ENCODE measurements at places on chromosomes 11 and 22.
A peak's percentile ranks its signal among the peaks of the same experiment; 100 is the strongest.

GRCh38 chr11:75593286-75593915 is 31.3 kb downstream of the SERPINH1 start:
- no peak for DNase-seq

- no peak for DNase-seq
Observed at GRCh38 chr11:13974631-13975030, 12.1 kb downstream of the SPON1 start.

- DNase-seq = no peak
Observed at GRCh38 chr11:64071849-64072248, 36.1 kb downstream of the FLRT1 start.

DNA sequence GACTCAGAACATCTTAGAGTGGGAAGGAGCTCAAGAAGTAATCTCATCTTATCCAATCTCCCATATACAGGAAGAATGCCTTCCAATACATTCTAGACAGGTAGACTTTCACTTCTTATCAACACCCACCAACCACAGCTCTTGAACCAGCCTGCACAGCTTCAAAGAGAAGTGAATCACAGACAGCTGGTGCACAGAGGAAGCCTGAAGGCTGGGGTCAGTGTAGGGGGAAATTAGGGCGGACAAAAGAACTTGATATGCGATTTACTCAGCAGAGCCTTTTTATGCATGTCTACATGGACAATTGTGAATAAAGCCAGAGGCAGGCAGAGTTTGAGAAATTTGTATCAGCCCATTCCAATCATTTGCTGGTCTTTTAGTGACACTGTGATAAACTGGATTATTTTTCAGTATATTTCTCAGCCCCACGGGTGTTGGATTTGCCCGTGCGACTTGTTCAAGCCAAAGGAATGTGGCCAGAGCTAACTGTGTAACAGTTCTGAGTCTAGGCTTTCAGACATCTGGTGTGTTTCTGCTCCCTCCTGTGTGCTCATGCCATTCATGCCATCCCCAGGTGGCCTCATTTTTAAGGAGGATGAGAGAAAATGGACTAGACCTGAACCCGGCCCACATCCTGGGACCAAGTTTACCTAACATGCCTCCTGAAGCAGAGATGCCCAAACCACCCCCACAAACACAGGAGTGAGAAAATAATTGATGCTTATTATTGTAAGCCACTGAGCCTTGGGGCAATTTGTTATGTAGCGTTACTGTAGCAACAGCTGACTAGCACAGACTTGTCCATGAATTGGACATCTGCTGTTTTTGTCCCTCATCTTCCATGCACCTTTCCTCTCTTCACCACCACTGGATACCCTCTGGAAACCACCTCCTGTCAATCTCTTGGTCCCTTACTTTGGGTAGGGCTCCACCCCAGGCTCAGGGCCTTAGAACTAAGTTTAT is 137.5 kb upstream of the HSD17B12 start:
- no peak for DNase-seq

DNA sequence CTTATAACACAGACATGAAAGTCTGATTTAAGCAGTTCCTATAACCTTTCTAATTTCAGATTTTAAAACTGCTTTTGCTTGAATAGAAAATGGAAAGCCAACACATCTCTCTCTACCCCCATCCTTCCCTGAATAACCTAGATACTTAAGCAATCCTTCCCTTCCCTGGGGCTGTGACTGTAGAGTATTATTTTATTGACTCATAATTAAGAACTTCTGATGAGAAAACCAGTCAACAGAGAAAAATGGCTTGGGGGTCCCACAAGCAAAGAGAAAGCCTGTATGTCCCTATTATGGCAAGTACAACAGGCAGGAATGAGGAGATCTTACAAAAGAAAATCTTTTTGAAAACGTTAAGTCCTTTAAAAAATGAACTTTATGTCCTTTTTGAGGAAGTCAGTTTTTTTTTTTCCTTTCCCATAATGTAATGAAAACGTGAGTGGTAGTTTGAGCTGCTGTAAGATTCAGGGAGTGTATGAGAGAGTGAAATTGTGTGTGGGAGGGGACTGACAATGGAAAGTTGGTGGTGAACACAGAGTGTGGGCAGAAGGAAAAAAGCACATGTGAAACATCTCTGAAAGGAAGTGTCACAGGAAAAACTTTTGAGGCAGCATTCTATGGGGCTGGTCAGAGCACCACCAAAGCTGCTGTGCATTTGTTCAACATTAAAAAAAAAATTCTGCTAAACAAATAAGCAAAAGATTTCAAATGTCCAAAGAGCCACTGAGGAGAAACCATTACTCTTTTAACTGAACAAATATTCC is 154.6 kb downstream of the MAML2 start:
- DNase-seq = no peak

DNA sequence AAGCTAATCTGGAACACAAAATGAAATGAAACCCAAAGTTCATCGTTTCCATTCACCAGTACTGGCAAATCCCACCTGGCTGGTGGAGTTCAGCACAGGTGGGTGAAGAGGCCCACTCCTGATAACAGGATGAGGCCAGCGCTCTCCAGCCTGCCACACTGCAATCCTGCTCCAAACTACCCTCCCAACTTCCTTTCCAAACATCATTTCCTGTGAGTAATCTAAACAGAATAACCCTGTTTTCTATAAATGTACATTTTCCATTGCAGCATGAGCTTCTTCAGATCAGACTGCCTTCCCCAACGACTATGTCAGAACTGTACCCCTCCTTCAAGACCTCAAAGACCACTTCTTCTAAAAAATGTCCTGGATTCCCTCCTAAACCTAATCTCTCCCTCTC is 15.9 kb upstream of the NFRKB start:
- no peak for DNase-seq

DNA sequence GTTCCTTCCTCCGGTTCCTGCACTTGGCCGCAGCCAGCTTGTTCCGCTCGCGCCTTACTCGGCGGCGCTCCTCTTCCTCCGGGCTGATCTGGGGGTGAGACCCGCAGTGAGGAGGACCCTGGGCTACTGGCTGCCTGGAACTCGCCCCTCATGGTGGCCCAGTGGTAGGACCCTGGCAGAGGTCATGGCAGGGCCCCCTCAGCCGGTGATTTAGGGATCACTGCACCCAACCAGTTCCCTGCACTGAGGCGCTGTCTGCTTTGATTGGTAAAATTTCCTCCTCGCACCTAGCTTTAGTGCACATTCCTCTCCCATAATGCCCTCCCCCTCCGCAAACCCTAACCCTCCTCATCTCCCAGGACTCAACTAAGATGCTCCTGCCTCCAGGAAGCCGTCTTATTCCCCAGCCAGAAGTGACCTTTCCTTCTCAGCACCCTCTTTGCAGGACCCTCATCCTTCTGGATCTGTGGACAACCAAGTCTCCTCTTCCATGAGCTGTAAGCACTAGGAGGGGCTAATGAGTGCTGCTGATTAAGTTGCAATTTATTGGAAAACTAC is 3.6 kb downstream of the CCDC85B start:
- DNase-seq = no peak

DNA sequence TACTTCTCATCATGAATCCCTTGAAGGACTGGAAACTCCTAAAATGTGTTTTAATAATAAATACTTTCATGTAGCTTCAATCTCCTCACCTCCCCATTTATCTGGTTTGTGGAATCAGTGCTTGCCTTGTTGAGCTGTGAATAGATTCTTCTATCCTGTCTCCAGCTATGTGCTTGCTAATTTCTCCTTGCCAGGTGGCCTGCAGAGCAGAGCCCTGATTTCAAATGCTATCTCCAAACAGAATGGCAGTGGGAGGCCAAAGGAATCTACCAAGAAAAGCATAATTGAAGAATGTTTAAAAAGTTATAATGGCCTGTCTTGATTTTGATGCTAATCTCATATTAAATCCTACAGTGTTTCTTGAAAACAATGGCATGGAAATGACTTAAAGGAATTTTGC is 309.3 kb upstream of the CHORDC1 start:
- no peak for DNase-seq

DNA sequence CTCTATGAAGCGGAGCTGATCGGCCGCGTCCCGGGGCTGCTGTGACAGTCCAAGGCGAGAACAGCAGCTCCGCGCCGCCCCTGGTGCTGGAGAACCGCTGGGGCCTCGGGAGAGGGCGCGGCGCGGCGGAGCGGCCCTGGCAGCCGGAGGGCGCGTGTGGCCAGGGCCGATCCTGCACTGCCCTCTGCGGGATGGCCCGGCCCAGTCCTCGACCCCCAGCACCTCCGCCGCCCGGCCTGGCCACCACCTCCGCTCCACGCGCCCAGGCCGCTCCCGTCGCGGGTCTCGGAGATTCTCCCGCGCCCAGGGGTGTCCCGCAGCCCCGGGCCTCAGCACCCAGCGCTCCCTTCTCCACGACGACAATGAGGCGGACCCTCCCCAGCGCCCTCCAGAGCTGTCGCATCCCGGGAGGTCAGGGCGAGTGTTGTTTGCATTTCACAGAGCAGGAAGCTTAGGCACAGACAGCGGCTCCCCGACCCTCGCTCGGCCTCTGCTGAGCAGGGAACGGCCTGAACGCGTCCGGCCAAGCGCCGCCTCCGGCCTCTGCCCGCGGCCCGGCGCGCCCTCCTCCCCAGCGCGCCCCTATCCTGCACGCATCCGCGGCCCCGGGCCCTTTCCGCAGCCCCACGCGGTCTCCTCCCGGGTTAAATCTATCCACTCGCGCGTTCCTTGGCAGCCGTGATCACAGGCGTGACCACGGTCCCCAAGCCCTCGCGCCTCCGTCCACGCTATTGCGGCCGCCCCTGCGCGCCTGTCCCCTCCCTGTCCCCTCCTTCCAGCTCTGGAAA is 109.7 kb downstream of the WNT7B start:
- no peak for DNase-seq

DNA sequence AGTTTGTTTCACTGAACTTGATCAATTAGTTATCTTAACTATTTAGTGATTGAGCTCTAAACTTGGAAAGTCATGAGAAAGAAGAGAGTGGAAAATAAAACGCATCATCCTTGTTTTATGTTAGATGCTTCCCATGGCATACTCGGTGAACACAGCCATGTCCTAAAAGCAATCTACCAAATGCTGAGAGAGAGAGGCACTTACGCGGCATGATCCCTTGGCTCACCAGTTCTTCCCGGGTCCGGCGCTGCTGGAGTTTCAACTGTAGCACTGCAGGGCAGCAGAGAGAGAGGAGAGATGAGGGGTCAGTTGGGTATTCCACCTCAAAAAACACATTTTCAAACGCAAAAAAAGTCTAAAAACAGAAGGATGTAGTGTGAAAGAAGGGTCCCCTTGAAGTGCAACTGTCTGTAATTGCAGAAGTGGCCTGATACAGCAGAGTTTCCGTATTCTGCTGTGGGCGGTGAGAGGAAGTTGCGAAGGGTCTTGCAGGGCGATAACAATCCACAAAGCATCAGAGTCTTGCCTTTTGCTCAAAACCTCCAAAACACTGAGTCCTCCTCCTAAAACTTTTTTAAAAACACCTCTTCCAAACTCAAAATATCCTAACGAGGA is 92.7 kb downstream of the SGSM3 start:
- peak; percentile 27 for DNase-seq

DNA sequence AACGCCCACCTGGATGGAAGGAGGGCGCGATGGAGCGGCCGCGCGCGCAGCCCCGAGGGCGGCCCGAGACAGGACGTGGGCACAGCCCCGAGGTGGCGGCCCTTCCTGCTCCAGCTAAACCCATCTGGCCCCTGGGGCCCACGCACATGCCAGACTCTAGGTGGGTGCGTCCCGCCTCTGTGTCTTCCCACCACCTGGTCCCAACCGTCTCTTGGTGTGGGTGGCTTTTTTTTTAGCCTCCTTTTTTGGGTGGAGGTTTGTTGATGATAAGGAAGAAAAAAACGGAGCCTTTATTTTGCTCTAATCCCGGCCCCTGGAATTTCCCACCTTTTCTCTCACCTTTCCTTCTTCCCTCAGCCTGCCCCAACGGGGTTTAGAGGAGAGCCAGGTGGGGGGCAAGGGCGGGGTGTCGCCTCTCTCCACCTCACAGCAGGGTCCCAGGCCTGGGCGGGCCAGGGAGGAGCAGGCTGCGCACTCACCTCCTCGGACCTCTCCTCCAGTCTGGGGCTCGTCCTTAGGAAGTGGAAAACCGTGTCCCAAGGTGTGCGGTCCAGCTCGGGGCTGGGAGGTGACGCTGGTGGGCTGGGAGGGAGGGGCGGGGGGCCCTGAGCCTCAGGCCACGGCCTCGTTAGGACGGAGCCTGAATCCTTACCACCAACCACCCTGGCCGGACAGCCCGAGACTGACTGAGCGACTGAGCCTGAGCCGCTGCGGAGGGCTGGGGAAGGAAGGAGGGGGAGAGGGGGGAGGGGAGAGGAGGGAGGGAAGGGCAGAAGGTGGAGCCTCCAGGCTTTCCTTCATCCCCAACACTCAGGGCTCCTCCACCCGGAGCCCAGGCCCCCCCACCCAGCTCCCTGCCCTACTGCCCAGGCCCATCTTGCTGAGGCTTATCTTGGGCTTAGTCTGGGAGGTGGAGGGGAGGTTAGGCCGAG is at the start of gene SOX10:
Gene SOX10, minus strand, starts transcription at position 696 of the 932 bp plus-strand sequence. CDS start 771 bp downstream, outside the sequence.
- peak; percentile 94 for DNase-seq

DNA sequence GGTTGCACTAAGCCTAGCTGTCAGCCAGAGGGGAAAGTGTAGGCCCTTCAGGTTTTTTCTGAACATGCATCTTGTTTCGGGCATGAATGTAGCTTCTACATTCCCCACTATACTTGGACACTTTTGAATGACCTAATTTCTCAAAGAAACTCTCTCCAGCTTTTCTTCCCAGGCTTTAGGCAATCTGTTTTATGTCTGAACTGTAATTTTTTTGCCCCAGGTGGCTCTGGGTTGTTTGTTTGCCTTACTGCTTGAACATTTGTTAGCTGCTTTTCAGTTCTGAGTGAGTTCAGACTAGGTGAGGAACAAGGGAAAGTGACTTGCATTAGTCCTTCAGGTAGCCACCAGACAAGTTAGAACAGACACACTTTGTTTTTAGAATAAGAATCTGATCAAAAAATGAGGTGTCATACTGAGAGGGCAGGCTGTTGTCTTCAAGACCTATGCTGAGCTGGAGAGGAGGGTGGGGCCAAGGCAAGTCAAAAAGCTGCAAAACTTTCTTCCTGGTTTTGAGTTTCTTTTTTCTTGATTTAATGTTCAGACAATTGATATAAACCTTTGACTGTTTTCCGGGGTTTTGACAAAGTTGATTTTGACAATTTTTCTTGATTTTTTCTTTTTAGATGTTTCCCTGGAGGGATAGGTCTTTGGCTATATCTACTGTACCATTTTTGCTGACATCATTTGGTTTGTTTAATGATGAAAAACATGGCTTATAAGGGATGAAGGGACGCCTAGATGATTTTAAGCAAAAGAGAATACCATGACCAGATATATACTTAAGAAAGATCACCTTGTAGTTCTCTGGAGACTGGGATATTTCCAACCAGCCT is 182.8 kb downstream of the WNT11 start:
- no peak for DNase-seq

- DNase-seq = peak; percentile 74
Observed at GRCh38 chr11:65560555-65561418, 2.6 kb upstream of the LTBP3 start.

DNA sequence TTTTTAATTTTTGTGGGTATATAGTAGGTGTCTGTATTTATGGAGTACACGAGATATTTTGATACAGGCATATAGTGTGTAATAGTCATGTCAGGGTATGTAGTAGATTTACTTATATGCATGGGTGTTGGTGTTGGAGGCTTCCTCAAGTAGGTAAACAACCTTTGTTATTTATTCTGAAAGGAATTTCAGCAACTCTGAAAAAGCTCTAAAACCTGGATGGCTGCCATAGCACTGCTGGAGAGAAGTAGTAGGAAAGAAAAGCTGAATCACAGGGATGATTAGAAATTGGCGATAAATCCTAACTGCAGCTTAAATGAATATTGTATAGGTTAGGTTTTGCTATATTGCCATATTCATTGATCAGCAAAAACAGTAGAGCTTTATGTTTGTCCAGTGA is 44.4 kb upstream of the ST14 start:
- no peak for DNase-seq

- DNase-seq = no peak
Observed at GRCh38 chr22:45308957-45309421, 745 bp upstream of the FAM118A start.

GRCh38 chr11:2276280-2277007 is 6.1 kb upstream of the ASCL2 start:
- DNase-seq = no peak

Data from globus pallidus (tissue), 1 donor.